ENCODE measurements at places on chromosomes 6 and 20.

DNA sequence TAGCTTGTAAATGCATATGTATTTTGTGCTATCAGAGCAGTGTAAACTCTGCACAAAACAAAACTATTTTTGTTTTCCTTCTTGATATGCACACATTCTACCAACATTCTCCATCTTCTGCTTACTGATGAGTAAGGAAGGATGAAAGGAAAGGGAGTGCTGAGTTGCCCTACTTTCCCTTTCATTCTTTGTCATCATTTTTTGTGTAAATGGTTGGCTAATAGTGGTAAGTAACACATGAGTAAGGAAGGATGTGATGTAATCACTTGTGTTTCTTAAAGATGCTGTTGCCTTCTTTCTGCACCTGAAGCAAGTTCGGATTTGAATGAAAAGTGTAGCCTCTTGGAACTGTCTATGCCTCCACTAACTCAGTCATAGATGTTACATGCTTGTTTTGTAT is 4.6 kb upstream of the REV3L start:
- no peak for DNase-seq

DNA sequence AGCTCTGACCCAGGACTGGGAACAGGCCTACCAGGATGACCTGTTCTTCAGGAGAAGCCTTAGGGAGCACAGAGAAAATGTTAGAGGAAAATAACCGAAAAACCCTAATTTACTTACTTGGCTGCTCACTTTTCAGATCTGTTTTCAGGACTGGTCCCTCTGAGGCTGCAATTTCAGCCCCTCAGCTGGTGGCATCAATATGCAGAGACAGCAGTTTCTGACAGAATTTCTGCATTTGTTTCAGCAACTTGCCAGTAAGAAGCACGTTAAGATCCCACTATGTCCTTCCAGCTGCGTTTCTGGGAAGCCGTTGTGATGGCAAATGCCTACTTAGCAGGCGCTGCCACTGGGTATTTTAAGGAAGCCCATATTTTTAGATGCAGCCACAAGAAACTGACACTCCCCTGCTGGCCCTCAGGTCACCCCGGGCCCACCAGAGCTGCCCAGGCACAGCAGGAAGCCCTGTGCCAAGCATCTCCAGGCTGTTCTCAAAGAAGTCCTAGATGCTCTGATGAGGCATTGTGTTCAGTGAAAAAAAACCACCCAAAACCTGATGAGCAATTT is 7.5 kb downstream of the YTHDF1 start:
- no peak for DNase-seq

DNA sequence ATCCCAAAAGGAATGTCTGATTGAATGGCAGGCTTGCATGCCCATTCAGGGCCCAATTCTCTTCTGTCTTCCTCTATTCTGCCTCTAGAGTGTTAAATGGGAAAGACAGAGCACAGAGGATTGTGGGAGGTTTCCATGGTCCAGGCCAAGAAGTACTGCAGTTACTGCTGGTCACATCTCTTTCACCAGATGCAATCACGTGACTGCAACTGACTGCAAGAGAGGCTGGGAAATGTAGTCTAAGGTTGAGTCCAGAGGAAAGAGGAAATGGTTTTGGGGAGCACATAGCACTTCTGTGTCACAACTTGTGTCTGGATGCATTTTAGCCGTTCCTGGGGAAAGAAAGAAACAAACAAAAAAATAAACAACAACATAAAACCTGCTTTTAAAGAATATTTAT is 336.4 kb upstream of the BTBD3 start:
- DNase-seq = peak; percentile 10

GRCh38 chr6:35044145-35044745 is 96.9 kb downstream of the TCP11 start:
- DNase-seq = no peak

- no peak for DNase-seq
Observed at GRCh38 chr6:125810445-125810844, 19.7 kb downstream of the NCOA7 start.

DNA sequence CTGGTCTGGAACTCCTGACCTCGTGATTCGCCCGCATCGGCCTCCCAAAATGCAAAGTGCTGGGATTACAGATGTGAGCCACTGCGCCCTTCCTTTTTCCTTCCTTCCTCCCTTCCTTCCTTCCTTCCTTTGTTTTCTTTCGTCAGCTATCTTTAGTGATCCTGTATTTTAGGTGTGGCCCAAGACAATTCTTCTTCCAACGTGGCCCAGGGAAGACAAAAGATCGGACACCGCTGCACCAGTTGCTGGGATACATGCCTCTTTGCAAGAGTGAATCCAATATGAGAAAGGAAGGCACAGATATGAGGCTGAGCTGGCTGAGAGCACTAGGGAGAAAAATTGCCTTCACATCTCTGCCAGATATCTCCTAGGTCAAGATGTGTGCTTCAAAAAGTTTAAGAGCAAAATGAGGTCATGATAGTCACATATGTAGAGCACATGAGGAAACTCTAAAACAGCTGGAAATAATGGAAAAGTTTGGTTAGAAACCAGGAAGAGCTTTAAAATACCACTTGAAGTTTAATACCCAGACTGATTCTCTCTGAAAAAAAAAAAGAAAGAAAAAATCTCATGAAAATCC is 41.8 kb downstream of the OR2B2 start:
- peak; percentile 58 for DNase-seq

DNA sequence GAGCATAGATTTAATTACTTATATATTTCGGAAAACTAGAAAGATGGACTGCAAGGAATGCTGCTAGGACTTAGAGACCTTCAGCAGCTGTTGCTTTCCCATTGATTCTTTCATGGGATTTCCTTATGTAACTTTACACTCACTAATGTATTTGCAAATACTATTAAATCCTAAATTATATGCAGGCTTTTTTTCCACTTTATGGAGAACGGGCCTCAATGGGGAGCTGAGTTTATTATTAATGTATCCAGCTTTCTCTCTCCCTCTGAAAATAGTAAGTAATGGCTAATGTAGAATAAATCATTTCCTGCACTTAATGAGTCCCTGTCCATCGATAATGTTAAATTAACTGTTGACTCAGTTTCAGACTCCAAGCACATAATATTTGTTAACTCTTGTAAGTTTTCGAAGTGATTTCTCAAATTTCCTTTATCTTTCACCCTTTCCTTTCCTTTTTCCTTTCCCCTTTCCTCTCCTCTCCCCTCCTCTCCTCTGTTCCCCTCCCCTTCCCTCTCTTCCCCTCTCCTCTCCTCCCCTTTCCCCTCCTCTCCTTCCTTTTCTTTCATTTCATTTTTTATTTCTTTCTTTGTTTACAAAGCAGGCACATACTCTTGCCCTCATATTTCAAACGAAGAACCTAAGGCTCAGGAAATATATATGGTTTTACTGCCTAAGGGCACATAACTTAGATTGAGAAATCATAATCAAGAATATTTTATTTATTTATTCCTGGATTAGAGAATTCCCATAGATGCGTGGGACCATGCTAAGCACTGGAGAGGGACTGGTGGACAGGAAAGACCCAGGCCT is 503.6 kb downstream of the MMUT start:
- no peak for DNase-seq

DNA sequence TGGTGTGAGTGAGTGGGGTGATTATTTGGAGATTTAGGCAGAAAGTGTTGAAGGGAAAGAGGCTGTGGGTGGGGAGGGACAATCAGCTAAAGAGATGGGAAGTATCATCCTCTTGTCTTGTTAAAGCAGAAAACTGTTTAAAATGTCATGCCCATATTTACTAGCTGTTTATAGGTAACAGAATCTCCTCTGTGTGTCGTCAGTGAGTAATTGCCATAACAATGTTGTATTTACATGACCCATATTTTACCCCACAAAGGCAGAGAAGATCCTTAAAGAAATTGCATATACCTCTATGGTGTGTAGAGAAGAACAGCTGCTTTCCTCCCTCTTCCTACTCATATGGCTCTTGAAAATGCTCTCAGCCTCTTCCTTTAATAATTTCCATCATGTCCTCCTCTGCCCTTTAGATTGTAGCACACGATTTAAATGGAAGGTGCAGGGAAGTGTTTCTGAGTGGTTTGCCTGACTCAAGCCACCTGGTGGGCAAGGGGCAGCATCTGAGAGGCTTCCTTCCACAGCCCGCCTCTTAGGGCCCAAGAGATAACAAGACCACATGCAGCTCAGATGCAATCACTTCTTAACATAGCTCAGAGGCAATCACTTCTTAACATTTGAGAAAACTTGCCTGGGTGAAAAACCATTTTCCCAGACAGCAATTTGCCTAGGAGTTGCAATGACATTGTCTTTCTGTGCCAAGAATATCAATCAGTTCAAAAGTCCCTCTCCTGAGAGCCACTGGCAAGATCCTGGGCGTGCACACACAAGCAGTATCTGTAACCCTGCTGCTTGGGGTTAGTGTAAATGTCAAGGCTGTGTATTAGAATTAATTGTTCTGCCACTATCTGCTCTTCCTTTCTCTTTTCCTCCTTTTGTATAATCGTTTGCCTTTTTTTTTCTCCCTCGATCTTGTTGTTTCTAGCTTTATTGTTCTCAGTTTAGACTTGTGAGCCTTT is 44.1 kb upstream of the EDN1 start:
- DNase-seq = no peak

GRCh38 chr20:49680484-49680883 is 33.2 kb downstream of the B4GALT5 start:
- no peak for DNase-seq

DNA sequence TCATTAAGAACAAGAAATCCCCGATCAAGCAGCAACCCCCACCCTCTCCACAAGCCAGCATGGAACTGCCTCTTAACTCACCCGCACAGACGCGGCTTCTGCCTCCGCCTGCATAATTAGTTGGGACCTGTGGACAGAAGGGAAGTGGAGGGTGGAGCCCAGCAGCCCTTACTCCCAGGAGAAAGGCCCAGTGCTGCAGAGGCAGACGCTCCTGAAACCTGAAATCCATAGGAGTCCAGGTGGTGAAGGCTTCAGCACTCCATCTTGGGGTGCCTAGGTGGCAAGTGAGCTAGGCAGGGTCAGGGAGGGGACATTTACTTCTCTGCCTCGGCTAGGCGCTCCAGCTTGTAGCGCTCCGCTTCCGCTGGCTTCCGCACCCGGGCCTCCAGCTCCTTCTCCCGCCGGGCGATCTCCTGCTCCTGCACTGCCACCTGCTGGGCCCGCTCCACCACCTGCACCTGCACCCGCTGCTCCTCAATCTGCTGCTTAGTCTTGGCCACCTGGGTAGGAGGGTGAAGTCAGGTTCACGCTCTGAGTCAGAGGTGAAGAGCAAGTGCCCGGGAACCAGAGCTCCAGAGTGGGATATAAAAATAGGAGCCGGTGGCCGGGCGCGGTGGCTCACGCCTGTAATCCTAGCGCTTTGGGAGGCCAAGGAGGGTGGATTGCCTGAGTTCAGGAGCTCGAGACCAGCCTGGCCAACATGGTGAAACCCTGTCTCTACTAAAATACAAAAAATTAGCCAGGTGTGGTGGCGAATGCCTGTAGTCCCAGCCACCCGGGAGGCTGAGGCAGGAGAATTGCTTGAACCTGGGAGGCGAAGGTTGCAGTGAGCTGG is 10.7 kb downstream of the TUBB start:
- peak; percentile 69 for DNase-seq

DNA sequence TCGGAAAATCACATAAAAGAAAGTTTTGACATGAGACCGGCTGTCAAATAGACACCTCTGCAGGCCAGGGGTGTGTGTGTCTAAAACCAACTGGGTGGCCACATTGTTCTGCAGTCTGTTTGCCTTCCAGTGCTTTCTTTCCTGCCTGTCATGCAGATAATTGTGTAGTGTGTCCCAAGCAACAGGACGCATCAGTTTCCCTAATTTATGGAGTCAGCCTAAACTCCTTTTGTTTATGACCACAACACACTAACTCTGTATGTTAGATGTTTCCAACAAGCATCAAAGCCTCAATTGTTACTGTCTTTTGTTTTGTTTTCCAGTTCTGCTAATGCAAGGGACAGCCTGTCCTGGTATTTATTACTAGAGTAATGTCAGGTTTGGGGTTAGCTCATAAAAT is 205.7 kb downstream of the ATXN1 start:
- DNase-seq = no peak

GRCh38 chr6:90753820-90754643 is 167.2 kb upstream of the MAP3K7 start:
- DNase-seq = no peak

DNA sequence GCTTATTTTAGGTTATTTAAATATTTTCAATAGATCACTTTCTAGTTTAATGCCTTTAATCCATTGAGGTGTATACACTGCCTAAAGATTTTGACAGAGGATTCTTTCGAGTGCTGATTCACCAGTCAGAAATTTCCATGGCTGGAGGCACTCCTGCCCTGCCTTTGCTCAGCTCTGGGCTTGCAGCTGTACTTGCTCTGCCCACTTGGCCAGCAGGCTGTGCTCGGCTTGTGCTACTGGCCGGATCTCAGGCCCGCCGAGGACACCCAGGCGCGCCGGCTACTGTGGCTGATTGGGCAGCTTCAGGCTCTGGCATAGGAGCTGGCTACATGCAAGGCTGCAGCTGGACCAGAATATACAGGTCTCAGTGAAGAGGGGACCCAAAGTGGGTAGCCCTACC is 675.1 kb upstream of the MMS22L start:
- no peak for DNase-seq

DNA sequence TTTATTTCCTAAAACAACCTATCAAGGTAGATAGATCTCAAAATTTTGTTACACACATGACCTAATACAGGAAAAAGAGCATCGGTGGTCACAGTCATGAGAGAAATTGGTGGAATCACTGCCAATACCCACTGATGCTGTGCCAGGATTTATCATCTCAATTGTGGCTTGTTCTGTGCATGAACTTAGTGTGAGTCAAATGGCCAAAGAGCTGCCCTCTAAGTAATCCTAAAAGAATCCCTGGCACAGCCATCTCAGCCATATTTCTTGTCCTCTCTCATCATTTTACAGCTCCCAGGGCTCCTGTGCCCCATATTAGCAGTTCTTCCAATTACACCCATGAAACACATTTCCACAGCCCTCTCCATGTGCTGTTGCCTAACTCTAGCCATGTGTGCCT is 6.1 kb downstream of the GSTA5 start:
- DNase-seq = no peak

- DNase-seq = no peak
Observed at GRCh38 chr6:1580109-1580508, 29.6 kb upstream of the FOXC1 start.

- no peak for DNase-seq
Observed at GRCh38 chr6:133989525-133989924, 36.5 kb downstream of the TBPL1 start.

- peak; percentile 3 for DNase-seq
Observed at GRCh38 chr6:160221423-160221822, 37.2 kb downstream of the SLC22A2 start.

DNA sequence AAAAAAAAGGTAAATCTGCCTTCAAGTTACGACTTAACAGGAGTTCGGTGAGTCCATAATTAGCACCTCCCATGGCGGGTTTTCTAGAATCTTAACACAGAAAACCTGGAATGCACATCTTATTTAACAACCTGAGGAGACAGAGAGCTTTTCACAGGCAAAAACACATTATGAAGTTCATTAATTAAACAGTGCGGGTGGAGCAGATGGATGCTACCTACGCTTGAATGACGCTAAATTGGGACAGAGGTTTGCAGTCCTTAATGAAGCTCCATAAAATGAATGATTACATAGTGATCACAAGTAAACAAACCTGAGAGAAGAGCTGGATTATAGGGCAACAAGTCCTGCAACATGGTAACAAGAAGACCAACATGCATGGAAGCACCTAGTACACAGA is 81.0 kb downstream of the INSM1 start:
- no peak for DNase-seq

- no peak for DNase-seq
Observed at GRCh38 chr20:50415516-50416268, 94.5 kb upstream of the PTPN1 start.

- DNase-seq = no peak
Observed at GRCh38 chr6:21235162-21235561, 358.4 kb upstream of the SOX4 start.
